ENCODE measurements at places on chromosomes 11 and 22. TPM values are rescaled to one million over a fixed set of nuclear protein-coding genes. Genes with fewer than 3 reads are reported as not detected.

Gene HORMAD2
- not detected for total RNA-seq

Gene MMP13
- total RNA-seq = not detected

Gene RAB3IL1
- total RNA-seq = 21.2 TPM

Gene FGF3
- not detected for total RNA-seq

Gene RIC8A
- total RNA-seq = 97.2 TPM

Gene TMEM126B
- 39.3 TPM for total RNA-seq

Gene CNTN5
- 0.28 TPM for total RNA-seq

Gene SLC1A2
- 2.0 TPM for total RNA-seq

Gene HTR3B
- not detected for total RNA-seq

Gene SLC6A5
- total RNA-seq = not detected

Gene TMEM151A
- total RNA-seq = 0.36 TPM

Gene WT1
- total RNA-seq = 1.8 TPM

Gene SIAE
- 7.2 TPM for total RNA-seq

Gene ASCL2
- 0.28 TPM for total RNA-seq

Gene SLC22A12
- total RNA-seq = not detected

Gene FZD4
- 33.2 TPM for total RNA-seq

Gene FAM111B
- not detected for total RNA-seq

Gene ZP1
- total RNA-seq = not detected

Gene C22orf15
- total RNA-seq = not detected

Gene GDPD4
- total RNA-seq = not detected

Gene KDM4F
- not detected for total RNA-seq

Gene UQCR10
- total RNA-seq = 43.2 TPM

Gene MS4A12
- total RNA-seq = not detected
